ENCODE measurements at places on chromosomes 11 and 22. TPM values are rescaled to one million over a fixed set of nuclear protein-coding genes. Genes with fewer than 3 reads are reported as not detected.

Gene MIEF1
- 38.2 TPM for polyA plus RNA-seq

DNA sequence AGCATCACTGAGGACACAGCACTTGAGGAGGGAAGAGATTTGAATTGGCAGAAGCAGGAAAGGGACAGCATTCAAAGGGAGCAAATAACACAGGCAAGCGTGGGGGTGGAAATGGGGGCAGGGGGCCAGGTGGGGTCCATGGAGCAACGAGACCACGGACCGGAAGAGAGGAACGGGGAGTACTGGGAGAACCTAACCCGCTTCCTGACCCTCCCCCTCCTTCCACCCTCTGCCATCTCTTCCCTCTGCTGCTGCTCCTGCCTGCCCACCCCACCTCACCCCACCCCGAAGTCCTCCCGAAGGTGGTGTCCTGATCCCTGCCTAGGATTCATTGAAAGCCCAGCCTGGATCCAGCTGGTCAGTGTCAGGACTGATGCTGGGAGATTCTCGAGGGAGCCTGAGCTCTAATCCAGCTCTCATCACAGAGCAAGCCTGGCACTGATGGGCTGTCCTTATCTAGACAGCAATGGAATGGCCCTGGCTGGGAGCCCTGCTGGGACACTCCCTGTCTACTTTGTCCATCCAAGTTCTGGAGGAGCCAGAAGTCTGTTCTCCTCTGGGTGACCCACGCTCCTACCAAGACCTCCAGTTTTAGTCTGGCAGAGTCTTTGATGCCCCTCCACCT, 105.0 kb downstream of the TRIM29 start:
- DNase-seq, result no peak

DNA sequence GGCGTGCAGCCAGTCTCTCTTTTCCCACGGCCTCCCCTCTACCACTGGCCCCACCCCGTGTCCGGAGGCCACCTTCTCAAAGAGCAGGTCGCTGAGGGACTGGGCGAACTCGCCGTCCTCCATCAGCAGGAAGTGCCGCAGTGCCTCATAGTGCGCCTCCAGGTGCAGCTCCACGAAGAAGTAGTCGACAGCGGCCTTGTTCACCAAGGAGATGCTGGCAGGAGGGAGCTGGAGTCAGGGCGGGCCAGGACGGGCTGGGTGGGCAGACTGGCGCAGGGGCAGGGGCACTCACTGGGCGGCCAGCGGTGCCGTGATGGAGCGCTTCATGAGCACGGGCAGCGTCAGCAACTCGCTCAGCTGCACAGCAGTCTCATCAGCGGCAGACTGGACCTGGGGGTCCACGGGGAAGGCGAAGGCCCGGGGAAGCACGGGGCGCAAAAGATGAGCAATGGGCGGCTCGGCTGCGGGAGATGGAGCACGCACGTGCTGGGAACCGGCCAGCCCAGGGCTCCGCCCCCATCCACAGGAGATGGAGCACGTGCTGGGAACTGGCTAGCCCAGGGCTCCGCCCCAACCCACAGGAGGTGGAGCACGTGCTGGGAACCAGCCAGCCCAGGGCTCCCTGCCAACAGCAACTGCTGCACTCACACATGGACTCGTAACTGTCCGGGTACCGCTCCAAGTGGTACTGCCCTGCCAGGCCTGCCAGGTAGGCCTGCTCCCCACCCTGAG, 18.4 kb downstream of the SELENOO start:
- no peak for DNase-seq

DNA sequence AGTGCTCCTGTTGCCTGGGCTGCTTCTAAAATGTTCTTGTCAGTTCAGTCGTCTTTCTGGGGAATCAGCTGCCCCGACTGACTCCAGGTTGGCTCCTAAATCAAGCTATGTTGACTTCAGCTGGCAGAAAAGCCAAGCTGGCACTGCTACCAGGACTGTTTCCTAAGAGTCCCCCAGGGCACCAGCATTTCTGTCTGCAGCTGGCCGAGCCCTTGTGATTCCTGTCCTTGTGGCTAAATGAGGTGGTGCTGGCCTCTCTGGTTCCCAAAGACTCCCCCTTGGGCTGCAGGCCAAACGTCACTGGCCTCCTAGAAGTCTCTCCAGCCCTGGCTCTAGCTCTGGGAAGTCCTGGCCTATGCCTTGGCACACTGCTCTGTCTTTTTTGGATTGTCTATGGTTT, 31.1 kb downstream of the GRAMD1B start:
- no peak for DNase-seq

GRCh38 chr22:35592418-35592967, 24.6 kb downstream of the MB start:
- DNase-seq, result no peak

- peak; percentile 69 for DNase-seq
Measured at GRCh38 chr11:79244241-79244772, 196.5 kb downstream of the TENM4 start.

Data from right renal pelvis (tissue), 4 donors.